ENCODE measurements at places on chromosomes 7 and 10.

- no peak for DNase-seq
Measured at GRCh38 chr10:11341283-11341960, 270.0 kb downstream of the USP6NL start.

GRCh38 chr7:71414490-71414889, 282.5 kb downstream of the GALNT17 start:
- no peak for DNase-seq

- DNase-seq = no peak
Measured at GRCh38 chr7:44769376-44769775, 20.7 kb downstream of the ZMIZ2 start.

DNA sequence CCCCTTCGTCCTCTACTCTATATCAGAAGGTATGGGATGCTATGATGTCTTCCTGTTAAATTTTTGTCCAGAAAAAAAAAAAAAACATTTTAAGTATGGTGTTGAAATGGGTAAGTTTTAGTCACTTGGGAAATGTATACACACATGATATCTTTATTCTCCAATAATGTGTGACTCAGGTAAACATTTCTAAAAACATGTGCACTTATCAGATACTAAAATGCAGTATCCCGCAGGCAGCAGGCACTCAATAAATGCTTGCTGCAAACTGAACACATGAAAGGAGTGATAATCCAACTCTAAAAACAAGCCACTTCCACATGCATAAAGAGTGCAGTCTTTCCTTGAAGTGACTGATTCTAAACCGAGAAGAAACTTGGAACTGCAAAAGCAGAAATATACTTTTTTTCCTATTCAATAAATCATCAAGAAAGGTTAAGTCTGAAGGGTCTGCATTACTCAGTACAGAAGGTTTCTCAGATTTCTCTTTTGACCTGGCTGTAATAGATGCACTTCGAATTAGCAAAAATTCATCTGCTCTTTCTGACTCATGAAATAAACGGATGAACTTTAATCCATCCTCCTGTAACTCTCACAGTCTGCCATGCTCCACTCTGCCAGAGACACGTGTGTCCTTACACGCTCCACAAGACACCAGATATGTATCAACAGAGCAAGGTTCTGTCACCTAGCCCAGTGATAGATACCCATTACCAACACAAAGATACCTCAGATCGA, 84.0 kb downstream of the HIPK2 start:
- DNase-seq = no peak

DNA sequence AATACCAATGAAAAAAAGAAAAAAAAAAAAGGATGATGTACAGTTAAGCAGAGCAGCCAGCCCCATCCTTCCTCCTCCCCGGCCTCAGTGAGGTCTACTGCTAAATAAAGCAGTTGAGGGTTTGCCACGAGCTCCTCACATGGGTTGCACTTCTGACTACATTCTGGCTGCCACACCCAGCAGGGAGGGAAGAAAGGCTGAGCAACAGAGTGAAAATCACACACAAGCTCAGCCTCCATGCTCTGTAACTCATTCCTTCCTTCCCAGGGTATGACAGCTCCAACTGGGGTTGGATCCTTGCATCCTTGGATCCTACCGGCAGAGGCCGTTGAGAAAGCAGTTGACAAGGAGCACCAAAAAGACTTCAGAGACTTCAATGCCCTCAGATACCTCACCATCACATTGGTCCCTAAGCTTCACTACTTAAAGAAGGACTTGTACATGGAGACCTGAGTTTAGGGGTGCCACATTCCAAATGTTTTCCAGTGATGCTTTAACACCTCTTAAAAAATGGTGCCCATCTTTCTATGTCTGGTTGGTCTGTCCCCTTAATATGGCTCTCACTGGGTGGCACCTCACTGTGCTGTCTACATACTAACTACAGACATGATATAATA, 52.9 kb upstream of the PIK3CG start:
- DNase-seq = no peak

- no peak for DNase-seq
Measured at GRCh38 chr10:61616611-61617010, 46.1 kb upstream of the CABCOCO1 start.

GRCh38 chr7:3969286-3969685, 668.2 kb downstream of the SDK1 start:
- no peak for DNase-seq

DNA sequence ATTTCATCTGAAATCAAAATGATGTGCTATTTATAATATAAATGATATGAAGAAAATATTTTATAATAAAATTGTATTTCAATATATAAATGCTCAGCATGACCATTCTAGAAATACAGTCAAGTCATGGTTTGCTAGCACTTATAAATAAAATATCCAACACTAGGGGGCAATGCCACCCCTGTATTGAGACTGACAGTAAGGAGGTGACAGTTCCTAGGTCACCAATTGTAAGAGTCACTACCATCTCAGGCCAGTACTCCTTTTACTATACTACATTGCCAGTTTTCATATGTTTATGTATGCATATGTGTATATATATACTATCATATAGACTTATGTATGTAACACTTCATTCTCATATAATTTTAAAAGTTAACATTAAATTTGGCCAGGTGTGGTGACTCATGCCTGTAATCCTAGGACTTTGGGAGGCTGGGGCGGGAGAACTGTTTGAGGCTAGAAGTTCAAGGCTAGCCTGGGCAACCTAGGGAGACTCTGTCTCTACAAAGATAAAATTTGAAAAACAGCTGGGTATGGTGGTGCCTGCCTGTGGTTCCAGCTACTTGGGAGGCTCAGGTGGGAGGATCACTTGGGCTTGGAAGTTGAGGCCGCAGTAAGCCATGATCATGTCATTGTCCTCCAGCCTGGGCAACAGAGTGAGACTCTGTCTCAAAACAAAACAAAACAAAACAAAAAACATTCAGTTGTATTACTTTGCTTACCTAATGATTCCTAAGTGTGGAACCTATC, 2.4 kb upstream of the CNOT4 start:
- DNase-seq = peak; percentile 69

DNA sequence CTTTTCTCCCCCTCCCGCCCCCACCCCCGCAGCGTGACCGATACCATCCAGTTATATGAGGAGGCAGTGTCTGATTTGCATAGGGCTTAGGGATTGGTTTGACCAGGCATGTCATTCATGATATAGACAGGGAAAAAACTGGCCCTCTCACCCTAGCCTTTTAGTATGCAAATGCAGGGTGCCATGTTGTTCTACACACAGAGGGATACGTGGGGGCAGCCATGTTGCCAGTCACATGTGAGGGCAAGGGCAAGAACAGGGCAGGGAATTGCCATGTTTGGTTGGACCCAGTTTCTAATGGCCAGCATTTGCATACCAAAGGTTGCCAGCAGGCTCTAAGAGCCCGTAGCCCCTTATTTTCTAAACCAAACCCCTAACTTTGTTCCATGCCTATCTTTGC, 552.1 kb downstream of the SORCS1 start:
- no peak for DNase-seq

DNA sequence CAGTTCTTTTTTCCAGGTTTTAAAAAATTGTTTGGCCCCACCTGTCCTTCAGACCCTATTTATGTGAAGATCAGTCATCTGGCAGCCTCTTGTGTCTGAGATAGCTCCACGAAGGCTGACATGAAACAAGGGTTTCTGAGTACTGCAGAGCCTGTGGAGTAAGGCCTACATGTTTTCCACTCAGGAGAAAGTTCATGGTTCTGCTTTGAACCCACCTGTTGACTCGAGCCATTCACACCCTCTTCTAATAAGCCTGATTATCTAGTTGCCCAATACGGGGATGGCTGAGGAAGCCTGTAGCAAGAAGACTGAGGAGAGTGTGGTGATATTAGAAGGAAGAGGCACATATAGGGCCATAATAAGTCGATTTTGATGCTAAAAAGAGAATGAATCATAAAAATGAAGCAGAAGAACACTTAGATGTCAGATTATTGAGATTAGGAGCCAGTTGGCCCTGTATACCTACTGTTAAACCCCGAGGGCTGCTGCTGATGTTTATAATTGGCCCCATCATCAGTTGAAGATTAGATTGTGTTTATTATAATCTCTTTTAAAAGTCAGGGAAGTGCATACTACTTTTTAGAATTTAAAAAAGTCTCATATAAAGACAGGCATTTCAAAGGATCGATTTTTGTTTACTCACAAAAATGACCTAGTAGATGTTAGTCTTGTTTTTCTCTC, 109.4 kb downstream of the CDK14 start:
- no peak for DNase-seq
